ENCODE measurements at places on chromosomes 7 and 10.

GRCh38 chr10:2917926-2918325, 149.4 kb upstream of the PFKP start:
- DNase-seq = no peak

GRCh38 chr10:78434886-78435285, 401.2 kb downstream of the RPS24 start:
- DNase-seq = no peak

DNA sequence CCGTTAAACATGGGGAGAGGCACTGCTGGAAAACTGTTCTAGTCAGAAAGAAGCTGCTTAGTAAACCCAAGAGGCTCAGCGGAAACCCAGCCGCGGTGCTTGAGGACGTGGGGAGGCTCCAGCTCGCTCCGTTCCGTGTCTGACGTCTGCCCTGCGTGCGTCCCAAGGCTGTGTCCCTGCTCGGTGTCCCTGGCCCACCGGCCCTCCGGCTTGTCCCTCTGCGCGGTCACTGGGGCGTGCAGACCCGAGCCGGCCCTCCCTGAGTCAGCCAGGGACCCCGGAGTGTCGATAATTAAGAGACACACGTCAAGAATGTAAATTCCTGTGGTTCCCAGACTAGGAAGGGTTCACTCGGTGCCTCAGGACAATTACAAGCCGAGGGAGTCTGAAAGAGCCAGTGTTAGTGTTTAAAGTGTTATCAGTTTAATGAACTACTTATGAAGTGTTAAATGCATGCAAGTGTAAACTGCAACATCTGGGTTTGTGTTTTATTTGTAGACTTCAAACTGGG, 98.9 kb downstream of the WDR11 start:
- DNase-seq = no peak

DNA sequence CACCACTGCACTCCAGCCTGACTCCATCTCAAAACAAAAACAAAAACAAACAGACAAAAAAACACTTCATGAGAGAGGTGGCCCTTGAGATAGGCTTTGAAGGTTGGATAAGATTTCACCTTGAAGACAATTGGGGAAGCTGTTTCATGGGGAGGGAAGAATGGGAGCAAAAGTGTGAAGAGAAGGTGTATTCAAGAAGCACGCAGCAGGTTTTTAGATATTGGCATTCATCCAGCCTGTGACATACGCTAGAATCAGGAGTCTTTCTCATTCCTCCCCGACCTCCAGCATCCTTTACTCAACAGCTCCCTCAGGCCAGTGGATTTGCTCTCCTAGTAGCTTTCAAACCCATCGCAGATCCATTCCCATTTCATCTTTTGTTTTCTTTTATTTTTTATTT, 116.3 kb upstream of the FAM171A1 start:
- DNase-seq = no peak

- DNase-seq = peak; percentile 46
These were observed 402.9 kb downstream of the MAGI2 start for GRCh38 chr7:79050603-79051002.

GRCh38 chr10:106557951-106558733, 606.4 kb downstream of the SORCS1 start:
- no peak for DNase-seq

GRCh38 chr10:34816085-34816496, 995 bp upstream of the PARD3 start:
- DNase-seq = peak; percentile 32

- DNase-seq = no peak
These were observed 31.8 kb downstream of the CRHR2 start for GRCh38 chr7:30650421-30650808.

GRCh38 chr7:22577470-22578001, 77.5 kb upstream of the STEAP1B start:
- DNase-seq = no peak

GRCh38 chr7:42627101-42627500, 284.8 kb downstream of the C7orf25 start:
- DNase-seq = no peak

All from RPMI8226 (cell line).